NCI-H1694 treated with DMSO at 0.1 percent for 48 hours (cell line): ENCODE measurements at places on chromosomes 6 and 20.

DNA sequence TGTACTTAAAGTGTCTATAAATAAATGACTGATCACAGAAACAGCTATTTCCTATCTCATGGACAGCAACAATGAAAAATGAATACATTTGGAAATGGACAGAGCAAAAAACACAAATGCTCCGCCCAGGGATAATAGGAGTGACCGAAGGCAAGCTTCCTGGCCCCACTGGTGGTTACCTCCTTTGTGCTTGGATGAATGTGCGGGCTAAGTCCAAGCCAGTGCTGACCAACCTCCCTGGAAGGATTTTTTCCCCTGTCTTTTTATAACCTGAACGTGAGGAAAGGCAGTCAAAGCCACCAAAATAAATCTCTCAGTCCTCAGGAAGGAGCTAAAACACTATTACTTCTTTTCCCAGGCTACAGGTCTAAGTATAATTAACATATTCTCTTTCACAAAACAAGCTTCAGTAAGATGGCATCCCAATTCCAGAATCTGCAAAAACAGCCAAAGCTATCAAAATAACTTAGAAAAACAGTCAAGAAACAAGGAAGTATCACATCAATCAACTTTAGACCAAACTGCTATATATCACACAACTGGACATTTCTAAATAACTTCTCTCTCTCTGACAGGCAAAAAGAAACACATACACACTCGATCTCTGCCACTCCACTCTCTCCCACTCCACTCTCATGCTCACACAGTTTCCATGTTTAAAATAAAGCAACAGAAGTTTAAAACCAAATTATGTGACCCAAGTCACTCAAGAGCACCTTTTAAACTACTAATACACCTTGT is 10.0 kb downstream of the KIF16B start:
- no peak for DNase-seq

DNA sequence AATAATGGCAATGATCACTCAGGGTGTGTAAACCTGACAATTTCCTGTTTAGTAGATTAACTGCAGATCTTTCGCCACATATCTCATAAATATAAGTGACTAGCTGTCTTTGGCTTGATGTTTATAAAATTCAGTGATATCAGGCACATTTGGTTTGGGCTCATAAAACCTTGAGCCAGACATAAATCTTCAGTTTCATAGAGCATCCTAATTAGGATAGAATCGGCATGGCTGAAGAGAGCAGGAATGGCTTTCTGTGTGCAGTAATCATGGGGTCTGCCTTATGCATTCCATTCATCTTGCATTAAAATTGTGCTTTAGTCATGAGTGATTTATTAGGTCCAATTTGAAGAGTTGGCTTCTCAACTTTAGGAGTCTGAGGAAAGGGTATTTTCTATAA is 27.2 kb downstream of the AIG1 start:
- no peak for DNase-seq

DNA sequence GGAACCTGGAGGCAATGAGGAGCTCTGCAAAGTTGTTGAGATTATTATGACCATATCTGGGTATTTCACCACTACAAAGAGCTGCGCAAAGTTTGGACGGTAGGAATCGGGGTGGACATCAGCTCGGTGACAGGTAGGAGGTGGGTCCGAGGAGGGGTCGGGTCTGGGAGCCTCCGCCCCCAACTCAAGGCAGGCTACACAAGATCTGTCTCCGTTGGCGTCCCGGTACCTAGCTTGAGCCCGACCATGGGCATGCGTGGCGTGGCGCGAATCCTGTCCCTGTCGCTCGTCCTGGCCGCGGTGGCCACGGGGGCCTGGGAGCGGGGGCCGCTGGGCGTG is 40.2 kb upstream of the ZNFX1 start:
- no peak for DNase-seq

DNA sequence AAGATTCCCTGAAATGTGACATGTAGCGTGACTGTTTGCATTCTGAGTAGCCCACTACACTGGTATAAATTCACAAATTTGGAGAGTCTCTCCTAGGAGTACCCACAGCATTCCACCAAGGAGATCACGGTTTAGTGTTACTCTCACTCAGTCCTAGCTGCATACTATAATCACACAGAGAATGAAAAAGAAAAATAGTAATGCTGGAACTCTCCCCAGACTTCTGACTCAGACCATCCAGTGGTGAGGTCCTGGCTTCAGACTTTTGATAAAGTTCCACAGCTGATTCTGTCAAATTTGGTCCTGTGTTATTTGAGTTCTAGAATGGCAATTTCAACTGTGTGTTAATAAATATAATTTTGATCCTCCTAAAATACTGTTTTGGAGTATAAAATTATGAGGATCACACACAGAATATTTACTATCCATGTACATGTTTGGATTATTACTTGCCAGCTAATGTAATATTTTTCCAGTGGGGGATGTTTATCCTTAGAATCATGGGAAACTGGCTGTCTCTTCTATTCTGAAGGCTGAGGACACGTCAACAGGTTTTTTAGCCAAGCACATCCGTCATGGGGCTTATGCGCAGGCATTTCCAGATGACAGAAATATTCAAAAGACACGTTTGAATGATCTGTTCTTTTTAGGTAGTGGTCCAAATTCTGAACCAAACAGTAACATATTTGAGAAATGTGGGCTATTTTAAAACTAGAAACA is 5.1 kb upstream of the KIAA0408 start:
- no peak for DNase-seq

DNA sequence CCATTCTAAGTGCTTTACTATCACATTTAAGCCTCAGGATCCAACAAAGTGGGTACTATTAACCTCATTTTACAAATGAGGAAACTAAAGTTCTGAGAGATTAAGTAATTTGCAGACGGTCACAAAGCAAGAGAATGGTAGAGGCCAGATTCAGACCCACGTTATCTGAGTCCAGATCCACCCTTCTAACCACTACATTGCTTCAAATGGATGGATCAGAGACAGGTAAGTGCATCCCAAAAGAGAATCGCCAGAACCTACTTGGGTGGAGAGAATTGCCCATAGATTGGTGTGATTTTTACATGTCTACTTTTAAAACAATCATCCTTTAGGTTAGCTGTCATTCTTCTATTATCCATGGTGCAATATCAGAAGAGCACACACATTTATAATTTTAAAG is 7.1 kb downstream of the MAN1A1 start:
- no peak for DNase-seq

DNA sequence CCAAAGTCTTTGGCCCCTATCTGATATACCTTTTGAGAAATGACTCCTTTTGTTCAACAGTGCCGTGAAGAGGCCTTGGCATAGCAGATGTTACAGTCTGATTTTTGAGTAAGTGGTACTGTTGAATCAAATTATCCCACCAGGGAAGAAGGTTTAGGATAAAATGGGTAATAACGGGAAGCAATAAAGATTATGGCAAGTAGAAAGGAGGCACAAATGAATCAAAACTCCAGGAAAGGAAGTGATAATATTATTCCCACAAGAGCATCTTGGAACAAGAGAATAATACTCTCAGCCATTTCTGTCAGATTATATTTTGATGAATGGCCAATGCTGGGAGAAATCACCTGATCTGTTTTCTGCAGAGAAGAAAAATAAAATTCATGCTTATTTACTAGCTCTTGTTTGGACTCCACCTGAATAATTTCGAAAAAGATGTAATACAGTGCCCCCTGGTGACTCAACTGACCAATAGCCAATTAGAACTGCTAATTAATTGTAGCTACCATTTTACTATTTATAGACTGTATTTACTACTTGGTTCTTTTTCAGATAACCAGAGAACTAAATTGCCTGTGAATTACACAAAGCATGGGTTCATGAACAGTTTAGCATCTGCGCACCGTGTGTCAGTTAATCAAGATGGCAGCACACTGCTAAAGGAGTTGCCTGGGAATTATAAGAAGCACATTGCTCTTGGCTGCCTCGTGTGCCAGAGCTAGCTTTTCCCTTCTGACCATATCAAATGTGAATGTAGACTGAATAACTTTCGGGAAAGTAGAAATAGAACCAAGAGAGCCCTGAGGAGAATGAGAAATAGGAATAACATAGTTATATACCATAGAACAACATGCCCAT is 78.5 kb upstream of the TRDN start:
- peak; percentile 74 for DNase-seq

DNA sequence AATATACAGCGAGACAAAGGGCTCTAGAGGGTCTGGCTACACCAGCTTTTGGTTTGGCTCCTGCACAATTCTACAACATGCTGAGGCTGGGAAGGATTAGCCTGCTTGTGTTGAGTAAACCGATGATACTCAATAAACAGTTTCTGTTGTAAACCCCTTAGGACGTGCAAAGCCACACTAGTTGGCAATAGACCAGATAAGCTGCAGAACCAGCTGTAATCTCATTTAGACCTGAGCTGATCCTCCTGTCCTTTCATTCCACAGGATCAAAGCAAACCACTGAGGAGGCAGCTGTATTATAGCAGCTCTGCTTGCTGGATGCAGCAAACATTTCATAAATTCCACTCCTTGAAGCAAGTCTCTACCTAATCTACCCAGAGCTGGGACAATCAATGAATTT is 79.7 kb downstream of the MMS22L start:
- peak; percentile 9 for DNase-seq

GRCh38 chr6:50815436-50816114 is 3.1 kb upstream of the TFAP2B start:
- DNase-seq, result no peak

DNA sequence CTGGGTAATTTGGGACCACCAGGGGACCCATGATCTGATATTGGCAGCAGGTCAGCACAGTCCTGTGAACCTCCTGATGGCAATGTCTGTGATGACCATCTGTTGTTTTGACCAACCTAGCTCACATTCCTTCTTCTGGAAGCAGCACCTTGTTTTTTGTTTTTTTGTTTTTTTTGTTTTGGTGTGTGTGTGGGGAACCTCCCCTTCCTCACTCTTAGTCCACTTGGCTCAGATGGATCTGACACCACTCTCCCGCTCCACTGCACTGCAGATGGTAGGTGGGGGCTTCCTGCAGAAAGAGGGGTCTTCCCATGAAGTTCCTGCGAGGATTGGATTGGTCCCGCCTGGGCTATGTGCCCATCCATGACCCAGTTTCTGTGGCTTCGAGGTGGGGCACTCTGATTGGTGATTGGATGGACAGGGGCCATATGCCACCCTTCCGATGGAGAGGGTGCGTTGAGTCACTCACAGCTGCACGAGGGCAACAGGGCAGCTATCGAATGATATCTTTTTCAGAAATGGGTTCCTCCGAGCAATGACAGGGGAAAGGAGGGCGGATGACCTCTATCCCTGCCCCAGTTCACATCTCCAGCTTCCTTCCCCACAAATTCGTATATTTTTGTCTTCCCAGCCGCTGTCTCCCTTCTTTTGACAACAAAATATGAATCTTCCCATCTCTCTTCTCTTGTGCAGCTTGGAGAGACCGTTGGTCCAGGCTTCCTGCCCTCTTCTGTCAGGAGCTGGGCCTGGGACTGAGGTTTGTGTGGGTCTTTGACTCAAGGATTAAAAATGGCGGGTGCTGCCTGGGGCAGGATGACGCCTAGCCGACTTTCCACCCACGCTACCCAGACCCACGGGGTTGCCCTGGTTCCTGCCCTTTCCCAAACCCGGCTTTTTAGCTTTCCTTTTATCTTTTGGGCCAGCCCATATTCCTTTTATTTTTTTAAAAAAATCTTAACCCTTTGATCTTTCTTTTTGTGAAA is 132.1 kb upstream of the KCNG1 start:
- DNase-seq, result peak; percentile 54

DNA sequence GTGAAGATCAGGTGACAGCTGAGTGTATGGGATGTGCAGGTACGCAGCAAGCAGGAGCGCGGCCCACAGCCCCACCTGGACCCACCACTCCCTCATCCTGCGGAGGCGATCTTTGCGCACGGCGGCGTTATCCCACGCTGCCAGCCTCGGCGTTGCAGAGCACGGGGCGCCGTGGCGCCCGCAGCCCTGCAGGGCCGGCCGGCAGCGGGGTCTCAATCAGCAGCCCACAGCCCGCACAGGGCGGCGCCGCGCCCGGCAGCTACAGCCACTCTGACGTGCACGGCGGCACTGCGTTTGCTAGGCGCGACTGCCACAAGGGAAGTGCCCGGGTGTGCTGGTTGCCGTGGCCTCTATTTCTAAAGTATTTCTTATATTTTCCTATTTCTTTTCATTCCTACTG is 46.9 kb downstream of the LAMA2 start:
- no peak for DNase-seq

- no peak for DNase-seq
Observed at GRCh38 chr6:23097566-23097965, 528.2 kb downstream of the HDGFL1 start.

- no peak for DNase-seq
Observed at GRCh38 chr6:2978923-2979322, 7.6 kb upstream of the SERPINB6 start.

GRCh38 chr6:3312604-3313231 is 54.0 kb downstream of the PSMG4 start:
- no peak for DNase-seq

- DNase-seq, result no peak
Observed at GRCh38 chr6:33430991-33431879, 11.4 kb downstream of the SYNGAP1 start.

DNA sequence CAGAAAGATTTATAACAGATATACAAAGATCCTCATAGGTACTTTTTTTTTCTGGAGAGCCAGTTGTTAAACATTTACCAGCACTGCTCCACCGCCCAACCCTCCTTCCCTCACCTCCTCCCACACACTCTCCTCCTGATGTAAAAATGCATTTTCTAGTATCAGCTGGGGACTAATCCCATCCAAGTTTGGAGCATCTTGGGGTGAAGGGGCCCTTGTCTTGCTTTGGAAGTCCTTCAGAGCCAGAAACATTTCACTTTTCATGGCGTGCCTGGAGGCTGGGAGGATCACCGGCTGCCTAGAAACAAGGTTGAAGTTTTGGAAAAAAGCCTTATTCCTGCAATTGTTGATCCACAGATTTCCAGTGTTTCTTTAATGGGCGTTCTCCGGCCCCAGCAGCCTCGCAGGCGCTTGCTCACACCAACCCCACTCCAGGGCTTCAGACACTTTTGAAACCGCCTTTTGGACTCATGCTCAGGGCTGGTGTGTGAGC is 165.1 kb upstream of the AFDN start:
- no peak for DNase-seq

DNA sequence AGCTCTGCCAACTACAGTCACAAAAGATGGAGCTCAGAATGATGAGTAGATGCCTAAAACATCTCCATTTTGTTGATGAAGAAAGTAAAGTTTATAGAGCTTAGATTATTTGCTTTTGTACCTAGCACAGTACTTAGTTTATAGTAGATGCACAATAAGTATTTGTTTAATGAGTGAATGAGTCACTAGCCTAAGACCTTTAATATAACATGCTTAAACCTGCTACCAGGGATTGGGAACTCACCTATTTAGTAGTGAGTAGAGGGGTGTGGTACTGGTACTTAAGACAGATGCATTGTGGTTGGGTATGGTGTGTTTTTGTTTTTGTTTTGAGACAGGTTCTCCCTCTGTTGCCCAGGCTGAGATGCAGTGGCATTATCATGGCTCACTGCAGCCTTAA is 35.8 kb downstream of the TRIM38 start:
- DNase-seq, result no peak

- DNase-seq, result no peak
Observed at GRCh38 chr6:167268683-167269280, 22.3 kb upstream of the UNC93A start.

DNA sequence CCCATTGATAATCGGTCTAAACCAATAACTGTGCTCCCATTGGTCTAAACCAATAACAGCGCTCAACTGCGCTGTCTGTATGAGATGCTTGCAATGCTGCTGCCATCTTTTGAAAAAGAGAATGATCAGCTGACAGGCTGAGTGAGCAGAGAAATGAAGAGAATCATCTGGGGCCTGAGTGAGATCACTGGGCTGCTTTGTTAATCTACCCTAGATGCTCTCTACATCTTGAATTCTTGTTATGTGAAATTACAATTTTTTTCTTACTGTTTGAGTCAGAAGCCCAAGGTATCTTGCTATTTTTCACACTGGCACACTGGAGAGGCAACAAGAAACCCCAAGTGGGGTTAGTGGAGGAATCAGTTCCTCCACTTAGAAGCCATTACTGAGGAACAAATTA is 91.5 kb upstream of the GCM1 start:
- no peak for DNase-seq
